ENCODE measurements at places on chromosomes 16 and 17. TPM values are rescaled to one million over a fixed set of nuclear protein-coding genes. Genes with fewer than 3 reads are reported as not detected.

DNA sequence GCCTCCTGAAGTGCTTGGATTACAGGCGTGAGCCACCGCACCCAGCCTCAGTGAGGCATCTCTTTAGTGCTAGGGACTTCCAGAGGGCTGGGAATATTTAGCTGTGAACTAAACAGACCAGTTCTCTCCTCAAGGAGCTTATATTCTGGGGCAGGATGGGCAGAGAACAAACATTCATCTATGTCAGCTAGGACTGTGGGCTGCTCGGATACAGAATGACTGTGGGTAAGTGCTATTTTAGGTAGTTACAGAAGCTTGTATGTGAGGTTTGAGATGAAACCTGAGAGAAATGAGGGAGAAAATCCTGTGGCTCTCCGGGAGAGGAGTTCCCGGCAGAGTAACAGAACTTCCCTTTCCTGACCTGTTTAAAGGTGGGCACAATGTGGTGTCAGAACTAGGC is 6.2 kb upstream of the INPP5K start:
- no peak for DNase-seq

DNA sequence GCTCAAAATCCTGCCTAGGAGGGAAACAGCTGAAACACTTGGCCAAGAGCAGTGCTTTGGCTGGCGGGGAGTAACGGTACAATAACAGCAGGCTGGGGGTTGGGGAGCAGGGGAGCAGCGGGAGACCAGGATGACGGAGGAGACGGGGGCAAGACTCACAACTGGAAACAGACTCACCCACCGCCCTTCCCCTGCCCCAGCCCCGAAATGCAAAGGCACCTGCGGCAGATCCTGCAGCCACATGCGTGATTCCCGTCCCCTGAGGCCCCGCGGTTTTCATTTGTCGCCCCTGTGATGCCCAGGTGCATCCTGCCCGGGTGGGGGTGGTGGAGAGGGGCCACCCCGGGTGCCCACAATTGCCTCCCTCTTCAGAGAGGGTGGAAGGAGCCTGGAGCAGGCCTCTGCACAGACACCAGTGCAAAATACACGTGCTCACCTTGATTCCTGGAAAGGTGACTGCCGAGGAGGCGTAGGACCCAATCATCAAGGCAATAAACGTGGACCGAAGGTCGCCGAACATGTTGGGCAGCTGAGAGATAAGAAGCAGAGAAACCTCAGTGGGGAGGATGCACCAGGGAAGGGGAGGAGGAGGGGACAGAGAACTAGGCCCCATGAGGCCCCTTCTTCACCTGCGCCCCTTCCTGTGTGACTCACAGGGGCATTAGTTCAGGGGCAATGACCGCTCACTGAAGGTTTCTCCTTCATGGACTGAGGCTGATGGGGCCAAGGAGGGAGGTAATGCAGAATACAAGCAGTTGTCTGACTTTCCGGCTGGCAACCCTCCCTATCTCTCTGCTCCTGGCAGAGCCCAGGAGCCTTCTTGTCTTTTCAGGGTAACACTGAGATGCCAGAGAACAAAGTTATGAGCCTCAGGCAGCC is 30.4 kb upstream of the PITPNA start:
- no peak for DNase-seq

DNA sequence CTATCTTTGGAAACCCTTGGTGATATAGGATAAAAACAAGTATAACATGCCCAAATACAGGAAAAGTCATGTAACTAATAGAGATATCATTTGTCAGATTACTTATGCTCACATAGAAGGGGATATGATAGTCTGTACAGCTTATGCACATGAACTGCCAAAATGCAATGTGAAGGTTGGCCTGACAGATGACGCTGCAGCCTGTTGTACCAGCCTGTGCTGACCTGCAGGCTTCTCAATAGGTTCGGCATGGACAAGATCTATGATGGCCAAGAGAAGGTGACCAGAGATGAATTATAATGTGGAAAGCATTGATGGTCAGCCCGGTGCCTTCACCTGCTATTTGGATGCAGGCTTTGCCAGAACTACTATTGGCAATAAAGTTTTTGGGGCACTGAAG is 12.7 kb downstream of the WFIKKN2 start:
- no peak for DNase-seq

DNA sequence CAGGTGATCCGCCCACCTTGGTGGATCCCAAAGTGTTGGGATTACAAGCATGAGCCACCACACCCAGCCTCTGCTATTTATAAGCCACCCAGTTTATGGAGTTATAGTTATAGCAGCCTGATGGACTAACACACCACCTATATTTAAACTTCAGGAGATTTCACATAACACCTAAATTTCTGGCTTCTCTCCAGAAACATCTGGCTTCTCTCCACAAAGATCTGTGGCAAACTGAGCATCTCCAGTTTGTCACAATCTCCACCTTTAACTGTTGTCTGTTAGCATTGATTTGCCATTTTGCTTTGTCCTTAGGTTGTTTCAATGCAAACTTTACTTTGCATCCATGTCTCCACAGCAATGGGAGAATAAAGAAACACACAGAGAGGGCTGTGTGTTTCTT is 39.6 kb downstream of the GDE1 start:
- DNase-seq, result no peak

STX1B gene
- total RNA-seq, result 1.0 TPM

Data from HT1080 (cell line).